ENCODE measurements at places on chromosomes 5 and 9.

GRCh38 chr9:97529363-97530076, 28.1 kb downstream of the TMOD1 start:
- DNase-seq = no peak

GRCh38 chr5:50716134-50716533, 49.7 kb downstream of the PARP8 start:
- no peak for DNase-seq

- DNase-seq = peak; percentile 32
Observed at GRCh38 chr5:177546258-177546741, 8.1 kb downstream of the FAM193B start.

- no peak for DNase-seq
Observed at GRCh38 chr5:65017636-65018035, 248.9 kb downstream of the CWC27 start.

DNA sequence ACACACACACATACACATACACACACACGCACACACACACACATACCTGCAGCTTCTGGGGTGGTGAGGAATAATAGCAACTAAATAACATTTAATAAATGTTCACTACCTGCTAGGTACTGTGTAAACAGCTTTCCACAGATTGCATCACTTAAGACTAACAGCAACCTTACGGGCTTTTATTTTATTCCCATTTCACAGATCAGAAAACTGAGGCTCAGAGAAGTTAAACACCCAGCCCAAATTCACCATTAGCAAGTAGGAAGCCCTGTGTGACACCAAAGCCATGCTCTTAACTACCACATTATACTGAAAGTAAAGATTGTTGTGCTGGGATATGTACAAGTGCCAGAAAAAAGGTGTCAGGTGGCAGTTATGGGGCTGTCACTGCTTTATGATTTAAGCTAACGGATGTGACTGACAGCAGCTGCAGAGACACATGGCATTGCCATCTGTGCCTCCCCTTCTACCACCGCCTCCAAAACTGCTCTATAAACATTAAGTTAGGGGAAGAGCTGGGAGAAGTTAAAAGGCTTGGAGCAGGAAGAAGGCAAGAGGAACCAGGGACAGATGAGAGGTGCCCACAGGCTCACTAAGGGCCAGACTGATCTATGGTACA, 13.6 kb downstream of the MTMR12 start:
- peak; percentile 88 for DNase-seq

GRCh38 chr9:18478501-18479361, 4.8 kb downstream of the ADAMTSL1 start:
- no peak for DNase-seq

DNA sequence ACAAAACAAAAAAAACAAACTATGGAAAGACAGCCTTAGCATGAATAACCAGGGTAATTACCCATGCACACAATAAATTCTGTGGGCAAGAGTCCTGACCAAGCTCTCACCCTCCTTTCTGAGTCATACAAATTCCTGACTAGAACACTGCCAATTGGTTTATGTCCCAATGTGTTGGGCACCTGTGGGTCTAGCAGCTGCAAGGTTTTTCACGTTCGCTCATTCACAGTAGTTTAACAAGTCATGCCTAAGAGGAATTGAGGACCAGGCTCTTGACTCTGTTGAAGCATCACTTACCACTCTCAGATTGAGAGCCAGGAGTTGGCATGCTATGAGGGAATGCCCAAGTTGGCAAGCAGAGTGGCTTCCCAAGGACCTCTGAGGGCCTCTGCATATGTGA, 205.5 kb upstream of the SLC24A2 start:
- no peak for DNase-seq

- DNase-seq = no peak
Observed at GRCh38 chr5:139763280-139763929, 32.2 kb upstream of the PSD2 start.

- no peak for DNase-seq
Observed at GRCh38 chr5:164335837-164336236, 830.4 kb downstream of the MAT2B start.

DNA sequence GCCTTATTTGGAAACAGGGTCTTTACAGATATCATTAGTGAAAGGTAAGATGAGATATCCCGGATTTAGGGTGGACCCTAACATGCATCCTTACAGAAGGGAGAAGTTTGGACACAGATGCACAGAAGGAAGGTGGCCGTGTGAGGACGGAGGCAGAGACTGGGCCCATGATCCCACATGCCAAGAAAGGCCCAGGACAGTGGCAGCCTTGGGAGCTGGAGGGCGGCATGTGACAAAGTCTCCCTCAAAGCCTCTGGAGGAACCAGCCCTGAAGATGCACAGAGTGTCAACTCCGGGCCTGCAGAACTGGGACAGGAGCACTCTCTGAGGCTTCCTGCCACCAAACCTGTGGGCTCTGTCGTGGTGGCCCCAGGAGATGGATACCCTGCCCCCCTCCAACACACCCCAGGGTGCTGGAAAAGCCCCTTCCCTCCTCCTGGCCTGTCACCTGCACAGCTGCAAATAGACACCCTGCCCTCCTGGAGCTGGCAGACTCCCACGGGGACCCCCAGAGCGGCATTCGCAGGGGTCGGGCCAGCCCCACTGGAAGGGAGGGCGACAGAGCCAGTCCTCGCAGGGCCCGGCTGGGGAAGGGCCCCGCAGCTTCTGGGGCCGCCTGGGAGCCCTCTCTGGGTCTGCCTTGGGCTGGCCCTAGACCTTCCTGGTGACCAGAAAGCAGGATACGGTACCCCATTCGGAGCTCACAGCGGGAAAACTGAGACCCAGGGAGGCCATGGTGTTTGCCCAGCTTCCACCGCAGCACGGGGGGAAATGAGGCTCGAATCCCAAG, 7.9 kb downstream of the NACC2 start:
- no peak for DNase-seq
